Stimulated activated CD8-positive, alpha-beta memory T cell treated with anti-CD3 and anti-CD28 coated beads, Interleukin-15, amount 100 ng/mL, for 4 hours (primary cell): ENCODE measurements at places on chromosomes 6 and 20.

DNA sequence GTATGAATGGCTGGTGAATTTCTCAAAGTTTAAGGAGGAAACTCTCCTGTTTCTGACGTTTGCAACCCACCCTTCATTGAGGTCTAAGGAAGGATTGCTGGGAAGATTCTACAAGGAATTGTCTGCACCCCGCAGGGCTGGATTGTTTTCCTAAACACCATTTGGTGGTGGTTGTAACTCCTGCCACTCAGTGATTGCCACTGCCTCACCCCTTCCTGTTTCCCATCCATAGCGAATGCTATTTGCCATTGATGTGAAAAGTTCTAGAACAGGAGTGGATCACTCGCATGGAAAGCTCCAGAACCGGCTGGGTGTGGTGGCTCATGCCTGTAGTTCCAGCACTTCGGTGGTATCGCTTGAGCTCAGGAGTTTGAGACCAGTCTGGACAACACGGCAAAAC, 8.7 kb upstream of the DSP start:
- DNase-seq = no peak

- no peak for DNase-seq
These were observed 16.5 kb downstream of the SNHG17 start for GRCh38 chr20:38418509-38419204.

DNA sequence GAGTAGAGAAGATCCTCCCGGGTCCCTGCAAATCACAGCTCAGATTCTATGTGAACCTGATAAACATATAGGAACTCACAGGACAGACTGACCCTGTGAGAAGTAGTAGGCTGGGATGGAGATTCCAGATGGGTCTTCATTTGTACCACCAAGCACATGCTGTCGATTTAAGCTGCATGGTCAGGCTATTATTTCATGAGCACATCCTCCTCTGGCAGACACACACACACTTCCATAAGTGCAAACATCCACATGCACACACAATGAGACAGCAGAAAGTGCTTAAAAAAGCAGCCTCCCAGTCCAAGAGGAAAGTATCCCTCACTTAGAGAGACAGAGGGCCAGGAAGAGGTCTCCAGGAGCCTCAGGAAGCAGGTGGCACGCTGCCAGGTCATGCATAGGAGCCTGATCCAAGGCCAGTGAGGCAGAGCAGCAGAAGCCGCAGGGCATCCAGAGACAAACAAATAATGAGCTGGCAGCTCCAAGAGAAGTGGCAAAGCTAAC, 131.8 kb downstream of the UNC5CL start:
- DNase-seq = no peak

DNA sequence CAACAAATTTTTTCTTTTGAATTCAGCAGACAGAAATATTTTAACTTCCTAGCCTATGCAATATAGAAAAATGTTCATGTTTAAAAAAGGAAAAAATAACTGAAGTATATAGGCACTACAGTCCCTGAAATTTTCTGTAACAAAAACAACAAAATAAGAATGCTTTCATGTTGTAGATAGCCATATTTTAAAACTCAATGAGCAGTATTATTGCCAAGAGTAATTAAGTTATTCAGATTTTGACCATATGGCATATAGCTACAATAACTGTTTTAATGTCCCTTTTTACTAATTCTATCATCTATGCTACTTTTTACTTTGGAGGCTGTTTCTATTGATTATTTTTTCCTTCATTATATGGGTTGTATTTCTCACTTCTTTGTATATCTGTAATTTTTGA, 283.3 kb upstream of the RIMS1 start:
- DNase-seq = no peak

GRCh38 chr6:25942561-25943147, 12.2 kb upstream of the SLC17A2 start:
- DNase-seq = no peak

DNA sequence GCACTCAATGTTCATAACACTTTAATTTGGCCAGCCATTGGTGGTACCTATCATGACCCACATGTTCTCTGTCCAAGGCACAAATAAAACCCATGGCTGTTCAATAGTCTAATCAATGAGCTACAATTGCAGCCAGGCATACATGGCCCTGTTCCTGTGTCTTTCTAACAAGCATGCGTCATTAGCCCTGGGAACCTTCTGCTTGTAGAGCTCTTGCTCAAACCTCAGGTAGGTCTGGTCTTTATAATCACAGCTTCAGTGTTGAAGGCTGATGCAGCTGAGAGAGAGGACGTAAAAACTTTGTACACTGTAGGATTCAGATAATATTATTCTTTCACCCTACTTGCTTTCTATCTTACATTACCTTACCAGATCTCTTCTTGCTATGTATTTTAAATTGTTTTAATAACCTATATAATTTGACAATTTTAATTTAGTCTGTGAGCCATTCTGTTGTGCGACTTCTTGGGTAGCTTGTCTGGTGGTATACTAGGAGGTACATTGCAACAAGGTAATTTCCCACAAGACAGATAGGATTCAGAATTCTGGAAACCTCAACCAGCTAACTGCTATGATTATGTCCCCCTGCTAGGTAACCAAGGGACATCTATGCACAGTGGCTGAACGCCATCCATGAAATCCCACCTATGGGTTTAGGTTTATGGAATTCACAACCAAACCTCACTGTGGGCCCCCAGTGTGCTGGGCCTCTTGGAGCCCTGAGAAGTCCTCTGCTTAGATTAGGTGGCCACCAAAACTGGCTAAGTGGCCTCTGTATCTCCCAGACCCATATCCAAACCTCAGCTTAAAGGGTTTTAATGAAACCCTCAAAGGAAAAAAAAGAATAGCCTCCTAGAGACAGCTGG, 55.4 kb upstream of the RIPOR2 start:
- no peak for DNase-seq
